ENCODE measurements at places on chromosomes 13 and 19.
A peak's percentile ranks its signal among the peaks of the same experiment; 100 is the strongest.

GRCh38 chr13:59000770-59001169, 1163.0 kb downstream of the DIAPH3 start:
- no peak for DNase-seq

- DNase-seq: no peak
Measured at GRCh38 chr19:50897612-50898011, 13.6 kb downstream of the KLK4 start.

DNA sequence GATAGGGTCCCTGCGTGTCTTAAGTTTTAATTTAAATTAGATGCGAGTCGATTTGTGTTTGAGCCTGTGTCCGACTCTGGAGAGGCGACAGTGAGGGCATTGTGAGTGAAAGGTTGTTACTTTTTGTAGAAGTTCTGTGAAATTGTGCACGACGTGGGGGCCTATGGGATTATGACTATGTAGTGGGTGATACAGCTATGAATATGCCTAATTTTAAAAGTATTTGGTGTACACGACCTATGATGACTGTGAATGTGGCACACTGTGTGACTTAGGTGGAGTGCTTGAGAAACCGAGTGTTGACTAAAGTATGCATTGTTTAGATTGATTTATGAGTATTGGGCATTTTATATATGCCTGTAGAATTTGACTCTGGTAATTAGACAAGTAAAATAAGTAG, 646 bp downstream of the ZNF567 start:
- DNase-seq: no peak

DNA sequence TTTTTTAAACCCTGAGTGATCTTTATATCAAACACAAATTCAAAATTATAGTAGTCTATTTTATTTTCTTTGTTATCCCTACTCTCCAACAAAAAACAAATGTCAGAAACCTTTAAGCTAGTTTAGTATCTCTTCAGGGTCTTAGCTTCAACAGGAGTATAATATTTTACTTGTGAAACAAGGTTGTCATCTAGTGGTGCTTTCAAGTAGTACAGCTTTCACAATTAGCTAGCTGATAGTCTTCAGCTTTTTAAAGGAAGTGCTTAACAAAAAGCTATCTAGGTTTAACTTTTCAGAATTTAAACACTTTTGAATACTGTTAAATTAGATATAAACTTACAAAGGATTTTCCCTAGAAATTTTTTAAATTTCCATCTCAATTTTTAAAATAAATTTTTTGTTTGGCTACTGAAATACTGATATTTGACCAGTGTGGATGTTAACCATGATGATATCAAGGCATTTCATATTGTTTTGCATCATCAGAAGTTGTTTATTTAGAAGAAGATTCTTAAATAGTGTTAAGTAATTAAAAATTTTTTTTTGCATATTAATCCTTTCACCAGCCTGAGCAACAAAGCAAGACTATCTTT, 34.2 kb downstream of the TDRD3 start:
- peak; percentile 40 for DNase-seq

- DNase-seq: peak; percentile 73
Measured at GRCh38 chr19:40006273-40006691, 9.4 kb downstream of the ZNF546 start.

- DNase-seq: no peak
Measured at GRCh38 chr13:26653842-26654241, 96.4 kb downstream of the WASF3 start.

Measured in HFF-Myc (cell line).